Activated CD4-positive, alpha-beta T cell treated with anti-CD3 and anti-CD28 coated beads for 48 hours (primary cell): ENCODE measurements at places on chromosomes 5 and 9.

DNA sequence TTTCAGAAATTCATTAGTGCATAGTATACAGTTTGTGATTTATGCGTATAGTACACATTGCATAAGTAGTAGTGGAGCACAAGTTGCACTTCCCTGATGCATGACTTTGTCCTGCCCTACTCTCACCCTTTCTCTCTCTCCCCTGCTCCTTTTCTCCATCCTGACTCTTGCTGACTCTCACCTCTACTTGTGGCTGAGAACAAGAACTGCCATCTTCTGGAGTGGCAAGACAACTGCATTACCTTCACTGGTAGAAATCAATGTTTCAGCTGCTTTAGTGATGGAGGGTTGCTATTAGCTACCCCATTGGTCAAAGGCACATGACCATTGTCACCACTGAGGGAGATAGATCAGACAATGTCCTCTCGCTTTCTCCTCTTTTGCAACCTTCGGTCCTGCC, 26.9 kb downstream of the SPEF2 start:
- DNase-seq: no peak

- DNase-seq: no peak
Measured at GRCh38 chr9:23258569-23258968, 567.5 kb downstream of the ELAVL2 start.

DNA sequence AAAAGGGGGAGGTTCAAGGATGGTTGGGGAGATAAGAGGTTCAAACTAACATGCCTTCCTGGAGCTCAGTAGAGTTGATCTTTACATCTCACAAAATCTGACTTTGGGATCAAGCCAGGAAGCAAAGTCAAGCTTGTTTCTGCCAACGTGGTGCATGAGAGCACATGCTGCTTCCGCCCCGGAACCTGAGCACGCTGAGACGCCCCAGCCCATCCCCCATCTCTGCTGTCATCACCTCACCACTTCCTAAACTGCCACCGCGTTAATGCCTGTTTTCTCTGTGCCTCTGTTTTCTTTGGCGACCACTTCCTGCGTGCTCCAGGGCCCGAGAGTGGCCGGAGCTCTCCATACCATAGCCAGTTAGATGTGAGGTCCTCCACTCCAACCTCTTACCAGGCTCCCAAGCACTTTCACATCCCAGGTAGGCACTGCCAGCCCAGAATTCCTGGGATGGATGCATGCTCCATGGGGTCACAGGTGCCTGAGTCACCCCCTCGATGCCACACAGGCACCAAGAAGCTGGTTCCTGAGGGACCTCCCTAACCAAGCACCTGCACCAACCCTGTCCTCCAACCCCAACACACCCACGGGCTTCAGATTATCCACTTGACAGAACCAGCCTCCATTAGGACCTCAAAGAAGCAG, 31.2 kb upstream of the AFAP1L1 start:
- peak; percentile 80 for DNase-seq

DNA sequence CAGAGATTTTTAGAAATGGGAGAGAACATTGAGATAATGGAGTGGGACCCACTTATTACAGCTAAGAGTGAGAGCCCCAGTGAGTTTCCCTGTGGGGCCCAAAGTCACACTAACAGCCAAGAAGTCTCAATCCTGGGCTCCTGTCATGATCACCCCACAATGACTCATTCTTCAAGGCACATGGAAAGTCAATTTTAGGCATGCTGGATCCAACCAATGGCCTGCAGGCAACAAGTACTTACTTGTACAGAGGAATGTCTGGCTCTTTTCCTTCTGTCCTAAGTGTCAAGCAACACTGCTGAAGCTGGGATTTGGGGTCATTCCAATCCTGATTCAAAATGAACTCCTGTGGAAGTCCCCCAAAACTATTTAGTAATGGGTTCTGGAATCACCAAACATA, 123.1 kb downstream of the DROSHA start:
- no peak for DNase-seq

DNA sequence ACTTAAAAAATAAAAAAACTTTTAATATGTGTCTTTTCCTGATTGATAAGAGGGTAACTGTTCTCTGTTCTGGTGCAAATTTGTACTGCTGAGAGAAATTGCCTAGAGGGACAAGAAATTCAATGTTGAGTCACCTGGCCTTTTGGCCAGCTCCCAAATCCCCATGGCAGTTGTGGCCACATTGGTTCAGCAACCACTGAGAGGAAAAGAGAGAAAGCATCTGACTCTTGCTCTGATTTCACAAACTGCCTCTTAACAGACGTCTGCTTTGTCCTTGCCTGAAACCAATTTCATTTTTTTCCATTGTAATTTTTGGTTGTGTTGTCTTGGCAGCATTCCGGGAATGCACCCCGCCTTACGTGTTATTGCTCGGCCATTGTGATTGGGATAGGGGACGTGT, 42.4 kb downstream of the NTRK2 start:
- DNase-seq: no peak

DNA sequence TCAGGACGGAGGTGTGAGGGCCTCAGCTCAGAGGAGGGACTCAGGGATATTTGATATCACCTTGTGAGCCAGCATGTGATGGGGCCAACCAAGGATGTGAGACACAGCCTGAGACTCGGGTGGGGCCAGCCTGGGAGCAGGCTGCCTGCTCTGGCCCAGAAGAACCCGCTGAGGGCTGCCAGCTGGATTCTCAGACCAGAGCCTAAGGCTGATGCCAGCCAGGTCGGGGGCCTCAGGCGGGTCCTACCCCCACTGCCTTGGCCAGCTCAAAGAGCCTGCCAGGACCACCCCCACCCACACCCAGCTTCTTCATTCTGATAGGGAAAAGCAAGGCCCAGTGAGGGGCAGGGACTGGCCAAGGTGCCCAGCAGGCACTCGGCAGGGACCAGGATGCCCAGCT, 20.3 kb upstream of the DUSP1 start:
- DNase-seq: no peak

DNA sequence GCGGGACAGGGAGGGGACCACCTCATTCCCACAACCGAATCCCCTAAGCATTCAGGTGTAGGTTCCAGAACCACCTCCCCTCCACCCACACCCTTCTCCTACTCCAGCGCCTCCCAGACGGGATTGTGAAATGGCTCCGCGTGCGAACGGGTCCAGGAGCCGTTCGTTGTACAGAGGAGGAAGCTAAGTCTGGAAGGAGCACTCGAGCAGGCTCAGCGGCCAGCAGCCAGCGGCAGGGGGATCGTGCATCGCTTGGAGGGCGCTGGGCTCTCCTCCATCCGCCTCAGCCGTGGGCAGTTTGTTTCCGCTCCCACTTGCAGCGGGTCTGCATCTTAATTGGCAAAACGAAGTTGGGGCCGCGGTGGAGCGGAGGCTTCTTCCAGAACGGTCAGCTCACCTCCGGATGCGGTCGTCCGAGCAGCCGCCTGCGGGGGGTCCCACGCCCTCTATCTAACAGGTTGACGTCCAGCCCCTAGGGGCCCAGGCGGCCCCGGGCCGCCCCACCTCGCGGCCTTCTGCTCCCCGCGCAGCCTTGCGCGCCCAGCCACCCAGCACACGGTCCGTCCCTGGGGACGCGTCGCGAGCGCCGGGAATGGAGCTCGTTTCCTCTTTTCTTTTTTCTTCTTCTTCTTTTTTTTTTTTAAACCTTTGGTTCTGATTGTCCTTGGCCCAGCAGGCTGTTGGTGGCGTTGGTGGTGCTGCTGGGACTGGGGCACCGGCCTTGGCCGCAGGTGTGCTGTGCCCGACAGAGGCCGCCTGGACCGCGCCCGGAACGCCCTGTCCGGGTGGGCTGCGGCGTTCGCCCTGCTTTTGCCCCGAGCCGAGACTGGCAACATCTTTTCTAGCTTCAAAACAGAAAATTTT, 3.9 kb upstream of the BARX1 start:
- DNase-seq: no peak

DNA sequence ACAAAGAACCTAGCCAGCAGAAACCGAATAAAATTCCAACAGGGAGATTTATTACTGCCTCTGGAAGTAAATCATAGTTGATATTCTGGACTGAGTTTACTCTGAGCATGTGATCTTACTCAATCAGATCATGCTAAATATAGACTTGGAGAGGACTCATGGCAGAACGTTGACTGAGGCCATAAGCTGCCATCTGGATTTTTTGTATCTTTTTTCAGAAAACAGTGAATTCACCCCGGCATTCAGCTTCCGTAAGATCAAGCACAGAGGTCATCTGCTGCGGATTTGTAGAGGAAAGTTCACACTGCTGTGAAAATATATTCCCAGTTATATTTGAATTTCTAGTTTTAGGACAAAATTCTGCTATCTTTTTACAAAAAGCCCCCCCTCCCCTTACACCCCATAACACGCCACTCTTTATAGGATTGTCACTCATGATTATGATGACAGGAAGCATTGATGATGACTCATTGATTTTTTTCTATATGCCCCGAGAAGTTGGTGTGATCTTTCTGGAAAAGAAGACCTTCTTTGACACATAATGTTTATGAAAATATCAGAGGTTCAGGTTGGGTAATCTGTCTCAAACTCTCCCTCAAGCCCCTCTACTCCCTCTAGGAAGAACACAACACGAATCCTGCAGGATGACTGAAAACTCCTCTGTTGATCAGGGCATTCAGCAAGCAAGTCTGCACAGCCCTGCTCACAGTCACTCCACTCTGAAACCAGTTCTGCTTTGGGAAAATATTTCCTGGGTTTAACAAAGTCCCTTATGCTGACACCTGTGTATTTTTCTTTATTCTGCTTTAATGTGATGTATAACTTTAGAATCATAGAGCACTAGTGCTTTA, 70.8 kb downstream of the NXNL2 start:
- no peak for DNase-seq

GRCh38 chr9:83267741-83268140, 204.8 kb upstream of the RASEF start:
- DNase-seq: no peak

- no peak for DNase-seq
Measured at GRCh38 chr9:95415158-95415557, 97.6 kb upstream of the FANCC start.

GRCh38 chr5:152188251-152188650, 216.8 kb downstream of the NMUR2 start:
- DNase-seq: no peak

GRCh38 chr9:22595805-22596204, 149.2 kb downstream of the DMRTA1 start:
- DNase-seq: no peak

- no peak for DNase-seq
Measured at GRCh38 chr9:137505421-137506140, 44.6 kb downstream of the PNPLA7 start.

GRCh38 chr5:145489516-145489915, 345.6 kb downstream of the PRELID2 start:
- DNase-seq: no peak

GRCh38 chr5:169944115-169944514, 36.2 kb downstream of the INSYN2B start:
- DNase-seq: no peak

- DNase-seq: no peak
Measured at GRCh38 chr5:98397081-98397480, 376.4 kb upstream of the RGMB start.

- no peak for DNase-seq
Measured at GRCh38 chr5:64939772-64940510, 171.2 kb downstream of the CWC27 start.

GRCh38 chr5:174046558-174046957, 1.1 kb downstream of the NSG2 start:
- DNase-seq: no peak

DNA sequence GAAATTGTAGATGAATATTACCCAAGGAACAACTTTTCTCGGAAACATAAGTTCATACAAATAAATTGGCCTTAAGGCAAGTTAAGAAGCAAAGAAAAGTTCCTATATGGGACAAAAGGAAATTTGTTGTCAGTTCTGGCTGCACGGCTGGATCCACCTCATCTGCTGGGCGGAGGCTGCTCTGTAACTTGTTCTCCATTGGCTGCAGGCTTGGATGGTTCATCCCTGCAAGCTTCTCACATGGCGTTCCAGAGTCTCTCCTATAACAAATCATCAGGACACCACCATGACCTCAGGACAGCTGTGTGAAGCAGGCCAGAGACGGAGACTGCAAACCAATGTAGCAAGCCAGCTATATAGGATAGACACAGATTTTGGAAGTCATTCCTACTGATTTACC, 81.4 kb upstream of the DAB2 start:
- no peak for DNase-seq

DNA sequence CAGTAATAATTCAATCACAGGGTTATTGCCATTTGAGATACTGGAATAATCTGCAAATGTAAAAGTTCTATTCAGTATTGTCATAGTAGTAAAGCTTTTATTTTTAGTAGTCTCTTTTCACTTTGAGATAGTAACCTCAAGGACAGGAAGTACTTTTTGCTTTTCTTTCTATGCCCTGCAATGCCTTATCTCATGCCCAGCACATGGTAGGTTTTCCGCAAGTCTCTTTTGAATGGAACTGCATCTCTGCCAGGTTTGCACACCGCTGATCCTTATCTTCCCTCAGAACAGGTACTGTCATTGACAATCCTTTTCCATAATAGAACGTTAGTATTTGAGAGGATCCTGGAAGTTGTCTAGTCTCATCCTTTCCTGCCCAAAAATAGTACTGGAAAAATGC, 91.8 kb upstream of the IFNK start:
- no peak for DNase-seq

DNA sequence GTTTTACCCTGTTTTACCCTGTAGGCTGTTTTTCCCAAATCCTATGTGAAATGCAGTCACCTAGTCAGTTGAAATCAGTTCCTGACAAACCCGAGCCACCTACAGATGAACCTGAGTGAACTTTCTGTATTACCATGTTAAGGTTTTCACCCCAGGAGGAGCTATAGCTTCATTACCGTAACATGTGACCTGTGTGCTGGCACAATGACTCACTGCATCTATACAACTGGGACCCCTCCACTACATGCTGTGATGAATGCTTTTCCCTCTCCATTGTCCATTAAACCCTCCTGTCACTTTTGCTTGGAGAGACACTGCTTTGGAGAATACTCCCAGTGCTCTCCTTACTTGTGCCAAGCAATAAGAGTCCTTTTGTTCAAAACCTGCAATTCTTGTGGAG, 1974.8 kb downstream of the EFNA5 start:
- DNase-seq: no peak

GRCh38 chr9:131030239-131031004, 21.4 kb downstream of the LAMC3 start:
- DNase-seq: no peak

- no peak for DNase-seq
Measured at GRCh38 chr9:93668261-93668871, 92.0 kb downstream of the PHF2 start.

GRCh38 chr5:5788793-5789192, 366.3 kb downstream of the ICE1 start:
- no peak for DNase-seq

- no peak for DNase-seq
Measured at GRCh38 chr9:80885894-80886293, 803.5 kb downstream of the TLE1 start.

GRCh38 chr5:132641841-132642240, 16.1 kb upstream of the IL13 start:
- peak; percentile 43 for DNase-seq
